ENCODE measurements at places on chromosomes 5 and 9. TPM values are rescaled to one million over a fixed set of nuclear protein-coding genes. Genes with fewer than 3 reads are reported as not detected.
A peak's percentile ranks its signal among the peaks of the same experiment; 100 is the strongest.

Gene CNTFR
- not detected for polyA plus RNA-seq

Gene TMOD1
- polyA plus RNA-seq: 3.7 TPM

DNA sequence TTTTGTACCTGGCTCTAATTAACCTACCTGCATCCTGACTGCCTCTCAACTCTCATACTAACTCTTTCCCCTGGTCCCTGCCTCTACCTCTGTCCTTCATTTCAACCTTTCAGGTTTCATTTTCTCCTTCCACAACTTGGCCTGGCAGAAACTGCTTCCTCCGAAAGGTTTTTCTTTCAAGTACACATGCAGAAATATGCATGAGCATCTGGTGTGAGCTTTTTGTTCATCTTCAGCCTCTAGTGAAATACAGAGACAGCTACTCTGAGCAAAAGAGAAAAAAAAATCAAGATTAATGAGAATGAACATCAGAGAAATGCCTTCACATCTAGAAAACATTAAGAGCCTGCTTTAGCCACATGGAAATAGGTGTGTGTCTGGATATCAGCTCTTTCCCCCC is 297.9 kb upstream of the PCSK5 start:
- no peaks in the 10 kb centered on the region for H3K4me1 ChIP-seq
- DNase-seq: no peak
- no peaks in the 10 kb centered on the region for H3K36me3 ChIP-seq
- H3K4me3 ChIP-seq: no peak overlapping the region
- H3K27ac ChIP-seq: no peak overlapping the region
- H3K27me3 ChIP-seq: peaks cover 3% of the 10 kb centered on the region

Gene GPR150
- polyA plus RNA-seq: 0.94 TPM

DNA sequence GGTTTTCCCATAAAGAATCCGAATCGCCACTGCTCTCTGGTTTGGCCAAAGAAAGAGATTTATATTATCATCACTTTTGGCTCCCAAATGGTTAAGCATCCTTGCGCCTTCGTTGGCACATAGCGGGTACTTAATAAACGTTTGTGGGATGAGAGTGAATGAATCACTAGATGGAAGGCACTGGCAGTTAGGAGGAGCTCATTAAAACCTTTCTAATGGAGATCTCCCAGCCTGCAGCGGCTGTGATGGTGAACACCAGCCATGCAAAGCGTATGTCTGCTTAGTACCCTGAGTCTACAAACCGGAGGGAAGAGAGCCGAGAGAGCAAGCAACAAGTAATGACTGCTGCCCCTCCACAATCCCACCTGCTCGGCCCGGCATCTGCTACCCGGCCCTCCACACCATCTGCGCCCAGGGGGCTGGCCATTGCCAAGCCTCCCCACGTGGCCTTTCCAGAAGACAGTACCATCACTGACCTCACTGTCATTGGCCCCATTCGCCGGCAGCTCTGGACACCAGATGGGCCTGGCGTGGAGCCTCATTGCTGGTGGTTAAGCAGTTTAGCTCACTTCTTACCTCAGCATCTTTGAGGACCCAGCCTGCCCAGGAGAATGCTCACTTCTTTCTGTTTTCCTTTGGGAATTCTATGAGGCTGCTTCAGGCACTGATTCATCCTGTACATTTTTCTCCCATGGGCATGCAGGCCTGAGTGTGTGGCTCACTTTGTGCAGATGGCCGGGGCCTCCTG is 39.3 kb upstream of the ANKRD33B start:
- H3K4me3 ChIP-seq: no peak overlapping the region
- H3K36me3 ChIP-seq: no peaks in the 10 kb centered on the region
- no peaks in the 10 kb centered on the region for H3K4me1 ChIP-seq
- no peak for DNase-seq
- H3K27ac ChIP-seq: no peak overlapping the region

GRCh38 chr5:179542170-179542569 is 8.2 kb upstream of the RUFY1 start:
- DNase-seq: no peak
- no peak overlapping the region for H3K4me3 ChIP-seq
- H3K27ac ChIP-seq: no peak overlapping the region

- DNase-seq: peak; percentile 59
- no peaks in the 10 kb centered on the region for H3K36me3 ChIP-seq
- H3K4me1 ChIP-seq: peaks cover 35% of the 10 kb centered on the region
- H3K4me3 ChIP-seq: peak overlapping the region; percentile 0
- H3K27me3 ChIP-seq: peaks cover 14% of the 10 kb centered on the region
- peak overlapping the region; percentile 79 for H3K27ac ChIP-seq
Observed at GRCh38 chr5:95644351-95645042, 2.1 kb upstream of the RFESD start.

DNA sequence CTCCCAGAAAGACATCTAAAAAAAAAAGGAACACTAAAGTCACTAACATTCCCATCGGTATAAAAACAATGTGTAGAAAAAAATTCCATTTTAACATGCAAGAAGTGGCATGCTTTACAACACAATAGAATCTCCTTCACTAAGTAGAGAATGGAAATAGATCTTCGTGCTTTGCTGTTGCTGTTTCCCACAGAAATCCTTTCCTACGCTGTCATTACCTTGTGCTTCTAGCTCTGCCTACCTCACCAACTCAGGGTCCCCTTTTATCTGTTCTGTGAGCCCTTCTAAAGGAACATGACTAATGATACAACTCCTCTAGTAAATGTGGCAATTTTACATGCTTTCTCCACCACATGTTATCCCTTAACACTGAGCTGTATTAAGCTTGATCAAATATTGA is 202.9 kb downstream of the MCTP1 start:
- H3K27me3 ChIP-seq: no peaks in the 10 kb centered on the region
- DNase-seq: no peak
- peak overlapping the region; percentile 25 for H3K27ac ChIP-seq
- H3K4me3 ChIP-seq: peak overlapping the region; percentile 79
- no peaks in the 10 kb centered on the region for H3K36me3 ChIP-seq
- peaks cover 47% of the 10 kb centered on the region for H3K4me1 ChIP-seq

Gene PCDH1
- 19.0 TPM for polyA plus RNA-seq

DNA sequence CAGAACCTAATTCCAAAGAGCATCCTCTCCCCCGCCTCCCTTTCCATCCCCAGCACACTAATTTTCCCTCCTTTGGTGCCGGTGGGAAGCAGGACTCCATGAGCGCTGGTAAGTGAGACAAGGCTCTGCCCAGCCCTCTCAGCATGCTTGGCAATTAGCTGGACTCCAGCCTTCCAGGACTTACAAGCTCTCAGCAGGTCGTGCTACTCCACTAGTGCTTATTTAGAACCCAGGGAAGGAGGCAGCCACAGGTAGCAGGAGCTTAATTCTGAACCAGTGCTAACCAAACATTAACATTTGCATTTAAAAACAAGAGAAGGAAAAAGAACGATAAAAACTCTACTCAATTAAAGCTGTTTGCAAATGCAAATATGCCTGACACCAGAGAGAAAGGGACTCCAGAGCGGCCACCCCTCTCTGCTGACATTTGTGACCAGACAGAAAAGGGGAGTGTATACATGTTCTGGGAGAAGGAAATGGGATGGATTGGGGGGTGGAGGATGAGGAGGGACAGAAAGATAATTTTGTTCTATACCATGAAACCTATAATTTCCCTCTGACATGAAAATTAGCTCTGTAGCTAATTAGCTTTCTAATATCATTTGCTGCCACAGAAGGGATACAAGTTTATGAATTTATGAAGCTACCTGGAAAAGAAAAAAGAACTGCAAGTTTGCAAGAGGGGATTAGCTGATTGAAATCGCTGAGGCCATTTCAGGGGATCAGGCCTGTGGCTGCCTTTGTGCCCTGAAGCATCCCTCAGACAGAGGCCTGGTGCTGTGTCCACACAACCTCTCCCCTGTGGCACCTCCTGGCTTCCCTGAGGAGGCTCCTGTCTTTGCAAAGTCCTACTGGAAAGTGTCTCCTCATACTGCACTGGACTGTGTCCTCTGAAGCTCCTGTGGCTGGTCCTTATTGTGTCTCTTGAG is 266.3 kb downstream of the SEC61B start:
- H3K27ac ChIP-seq: no peak overlapping the region
- H3K4me1 ChIP-seq: peaks cover 10% of the 10 kb centered on the region
- no peaks in the 10 kb centered on the region for H3K36me3 ChIP-seq
- H3K27me3 ChIP-seq: peaks cover 8% of the 10 kb centered on the region
- DNase-seq: no peak
- H3K4me3 ChIP-seq: no peak overlapping the region

DNA sequence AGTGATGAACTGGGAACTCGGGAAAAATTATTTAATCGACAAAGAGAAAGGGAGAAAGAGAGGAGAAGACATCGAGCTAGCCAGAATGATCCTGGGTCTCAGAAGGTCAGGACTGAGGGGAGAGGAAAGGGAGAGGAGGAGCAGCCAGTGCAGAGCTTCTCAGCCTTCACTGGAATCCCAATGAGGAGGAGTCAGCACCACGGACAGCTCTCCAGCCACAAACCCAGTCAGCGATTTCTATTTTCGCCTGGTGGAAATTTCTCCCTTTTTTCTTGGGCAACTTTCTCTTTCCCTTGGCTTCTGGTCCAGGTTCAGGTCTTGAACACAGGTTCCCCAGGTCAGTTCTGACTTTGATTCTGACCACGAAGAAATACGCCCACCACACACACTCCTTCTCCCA is 1.6 kb upstream of the BRINP1 start:
- no peaks in the 10 kb centered on the region for H3K36me3 ChIP-seq
- H3K4me3 ChIP-seq: no peak overlapping the region
- peaks cover 10% of the 10 kb centered on the region for H3K27me3 ChIP-seq

DNA sequence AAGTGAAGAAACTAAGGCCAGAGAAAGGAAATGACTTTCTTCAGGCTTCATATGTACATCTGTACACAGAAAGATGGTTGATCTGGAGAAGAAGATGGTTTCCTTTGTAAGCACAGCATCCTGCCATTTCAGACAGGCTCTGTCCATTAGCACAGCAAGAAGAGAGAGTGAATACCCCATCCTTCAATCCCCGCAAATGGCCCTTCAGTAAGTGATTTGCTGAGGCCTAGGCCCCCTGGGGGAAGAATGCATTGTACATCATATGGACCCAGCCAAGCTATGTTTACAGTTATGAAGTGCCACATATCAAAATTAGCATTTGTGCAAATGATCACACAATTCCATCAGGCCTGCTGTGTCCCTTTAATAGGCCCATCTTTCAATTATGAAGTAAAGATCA is 657.4 kb downstream of the BRINP1 start:
- no peaks in the 10 kb centered on the region for H3K36me3 ChIP-seq
- H3K27ac ChIP-seq: no peak overlapping the region
- H3K4me1 ChIP-seq: no peaks in the 10 kb centered on the region
- no peak overlapping the region for H3K4me3 ChIP-seq

DNA sequence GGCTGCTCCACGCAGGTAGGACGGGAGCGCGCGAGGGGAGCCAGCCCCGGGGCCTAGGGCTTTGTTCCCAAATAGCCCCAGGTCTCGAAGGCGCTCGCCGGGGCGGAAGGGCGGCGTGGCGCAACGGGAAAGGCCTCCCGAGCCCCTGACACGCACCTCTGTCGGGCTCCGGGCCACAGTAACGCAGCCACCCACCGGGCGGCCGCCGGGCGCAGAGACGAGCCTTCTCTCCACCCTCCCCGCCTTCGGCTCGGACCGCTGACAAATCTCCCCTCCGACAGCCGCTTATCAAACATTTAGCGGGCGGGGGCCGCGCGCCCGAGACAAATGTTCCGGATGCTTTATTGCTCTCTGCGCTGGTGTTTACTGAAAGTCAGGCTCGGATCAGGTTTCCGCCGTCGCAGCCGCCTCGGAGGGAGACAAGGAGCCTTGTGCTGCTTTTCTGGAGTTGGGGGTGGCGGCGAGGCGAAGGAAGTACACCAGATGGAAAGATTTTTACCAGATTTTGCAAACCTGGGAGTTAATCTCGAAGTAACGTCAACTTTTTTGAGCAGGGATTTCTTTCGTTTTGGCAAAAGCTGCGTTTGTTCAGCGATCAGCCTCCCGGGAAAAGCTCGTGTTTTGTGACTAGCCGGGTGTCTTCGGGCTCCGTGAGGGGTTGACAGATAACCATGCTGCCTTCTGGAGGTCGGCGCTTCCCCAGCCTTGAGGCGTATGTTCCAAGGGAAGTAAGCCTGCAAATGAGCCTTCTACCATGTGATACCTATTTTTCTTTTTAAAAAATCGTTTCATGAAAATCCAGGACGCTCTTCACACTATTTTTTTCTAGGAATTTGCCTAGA is 950 bp downstream of the RGMB start:
- H3K4me3 ChIP-seq: peak overlapping the region; percentile 92
- peaks cover 44% of the 10 kb centered on the region for H3K27me3 ChIP-seq
- H3K36me3 ChIP-seq: no peaks in the 10 kb centered on the region

Gene TRAF1
- 0.67 TPM for polyA plus RNA-seq

DNA sequence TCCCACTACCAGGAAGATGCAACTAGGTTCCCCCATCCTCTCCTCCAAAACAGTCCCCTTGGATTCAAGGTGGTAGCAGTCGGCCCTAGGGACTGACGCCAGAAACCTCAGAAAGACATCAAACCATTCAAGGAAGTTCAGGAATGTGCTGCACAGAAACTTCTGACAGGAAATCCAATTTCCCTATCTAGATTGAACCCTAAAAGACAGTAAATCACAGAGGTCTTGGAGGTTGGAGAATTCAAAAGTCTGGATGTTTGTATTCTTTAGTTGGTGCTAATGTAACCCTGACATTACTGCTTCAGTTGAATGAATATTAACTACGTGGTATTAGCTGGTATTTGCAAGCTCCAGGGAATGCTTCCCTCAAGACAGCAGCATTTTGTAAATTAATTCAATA is 125.3 kb downstream of the SYK start:
- no peak for DNase-seq
- H3K27me3 ChIP-seq: no peaks in the 10 kb centered on the region
- no peaks in the 10 kb centered on the region for H3K4me1 ChIP-seq
- H3K4me3 ChIP-seq: no peak overlapping the region
- no peaks in the 10 kb centered on the region for H3K36me3 ChIP-seq
- no peak overlapping the region for H3K27ac ChIP-seq

DNA sequence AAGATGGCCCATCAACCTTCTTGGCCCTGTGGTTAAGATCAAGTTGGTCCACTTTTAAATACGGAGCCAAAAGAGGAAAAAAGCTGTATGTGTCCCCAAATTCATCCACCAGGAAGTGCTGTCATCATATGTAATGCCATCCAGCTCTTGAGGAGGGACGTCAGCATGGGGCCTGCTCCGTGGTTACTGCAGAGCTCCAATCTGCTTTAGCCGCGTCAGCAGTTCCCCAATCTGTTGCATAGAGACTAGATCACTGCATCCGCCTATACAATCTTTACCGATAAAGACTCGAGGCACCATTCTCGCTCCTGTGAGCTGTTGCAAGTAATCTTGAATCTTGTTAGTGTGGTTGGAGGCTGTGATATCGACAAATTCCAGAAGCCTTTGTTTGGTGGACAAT is 65.7 kb downstream of the GABRA6 start:
- no peaks in the 10 kb centered on the region for H3K36me3 ChIP-seq
- DNase-seq: no peak
- H3K4me1 ChIP-seq: no peaks in the 10 kb centered on the region
- no peak overlapping the region for H3K27ac ChIP-seq
- no peak overlapping the region for H3K4me3 ChIP-seq

Gene SMIM33
- not detected for polyA plus RNA-seq

DNA sequence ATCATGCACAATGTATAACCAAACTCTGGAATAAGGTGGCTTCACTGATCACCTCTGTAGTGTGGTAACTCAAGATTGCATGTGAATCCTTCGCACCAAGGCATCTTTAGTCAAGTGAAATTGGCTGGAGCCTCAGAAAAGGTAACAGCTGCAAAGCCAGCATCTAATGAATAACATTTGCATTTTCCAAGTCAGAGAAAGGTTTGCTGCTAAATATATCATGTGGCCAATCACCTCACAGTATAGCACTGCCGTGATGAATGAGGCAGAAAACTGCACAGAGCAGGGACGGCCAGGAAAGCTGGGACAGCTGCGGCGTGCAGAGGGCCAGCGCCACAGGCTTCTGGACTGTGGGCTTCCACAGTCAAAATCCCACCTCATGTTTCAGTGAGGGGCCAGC is 18.5 kb downstream of the MRPS27 start:
- no peak overlapping the region for H3K4me3 ChIP-seq
- no peak overlapping the region for H3K27ac ChIP-seq
- DNase-seq: no peak
- no peaks in the 10 kb centered on the region for H3K36me3 ChIP-seq

Gene FGD3
- 137 TPM for polyA plus RNA-seq

Gene CATSPER3
- polyA plus RNA-seq: not detected
